ENCODE measurements at places on chromosomes 5 and 9. TPM values are rescaled to one million over a fixed set of nuclear protein-coding genes. Genes with fewer than 3 reads are reported as not detected.

FAM169A gene
- total RNA-seq: not detected

CFAP77 gene
- total RNA-seq: not detected

DNA sequence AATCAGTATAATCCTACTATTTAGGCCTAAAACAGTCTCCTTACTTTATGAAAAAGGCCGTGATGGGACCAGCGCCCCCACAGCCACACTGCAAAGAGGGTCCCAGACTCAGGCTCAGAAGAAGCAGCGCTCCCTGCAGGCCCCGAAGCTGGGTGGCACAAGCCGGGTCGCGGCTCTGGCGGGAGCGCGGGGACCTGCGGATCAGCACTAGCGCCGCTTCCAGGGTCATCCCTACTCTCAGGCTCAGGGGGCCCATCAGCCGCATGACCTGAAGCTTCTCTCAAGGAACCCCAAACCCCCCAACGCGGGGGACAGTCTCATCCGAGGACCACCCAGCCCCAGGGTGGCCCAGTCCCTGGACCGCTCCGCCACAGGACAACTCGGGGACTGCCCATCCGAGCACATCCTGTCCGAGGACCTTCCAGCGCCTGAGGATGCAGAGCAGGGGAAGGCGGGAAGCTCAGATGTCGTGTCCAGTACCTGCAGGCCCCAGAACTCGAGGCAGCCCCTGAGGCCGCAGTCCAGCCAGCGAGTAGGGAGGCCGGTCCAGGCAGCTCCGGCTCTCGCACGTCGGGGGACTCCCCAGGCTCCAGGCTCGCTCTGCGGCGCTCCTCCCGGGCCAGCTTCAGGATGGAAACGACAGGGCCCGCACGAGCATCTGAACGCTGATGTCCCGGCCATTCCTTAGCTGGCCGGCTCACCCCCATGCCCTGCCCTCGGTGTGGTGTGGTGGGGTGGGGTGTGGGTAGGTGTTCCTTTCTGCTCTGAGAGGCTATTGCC lies 32.4 kb upstream of the CDK20 start:
- no peaks in the 10 kb centered on the region for H3K36me3 ChIP-seq
- H3K27me3 ChIP-seq: no peaks in the 10 kb centered on the region
- no peak overlapping the region for H3K27ac ChIP-seq
- no peak overlapping the region for H3K4me3 ChIP-seq
- DNase-seq: no peak
- H3K4me1 ChIP-seq: no peaks in the 10 kb centered on the region

DNA sequence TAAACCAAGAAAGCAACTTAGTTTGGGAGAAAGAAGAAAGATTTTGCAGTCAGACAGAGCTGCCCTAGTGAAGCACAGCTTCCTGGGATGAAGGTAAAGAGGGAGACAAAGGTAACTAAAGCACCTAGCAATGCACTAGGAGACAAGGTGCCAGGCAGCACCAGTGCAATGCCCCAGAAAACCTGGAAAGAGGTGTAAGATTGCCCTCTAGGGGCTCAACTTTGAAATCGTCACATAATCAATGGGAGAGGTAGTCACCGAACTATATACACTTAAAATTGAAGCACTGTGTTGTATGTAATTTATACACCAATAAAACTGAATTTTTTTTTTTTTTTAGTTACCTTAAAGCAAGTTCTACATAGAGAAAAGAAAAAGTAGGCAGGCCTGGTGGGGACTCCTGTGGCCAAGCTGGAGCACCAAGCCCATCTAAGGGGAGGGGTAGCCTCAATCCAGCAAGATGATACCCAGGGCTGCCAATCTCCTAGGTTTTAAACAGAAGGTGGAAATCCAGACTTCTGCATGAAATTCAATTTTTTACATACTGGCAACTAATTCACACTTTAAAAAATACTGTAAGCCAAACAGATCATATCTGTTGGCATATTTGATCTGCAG lies 48.2 kb downstream of the CDK5RAP2 start:
- peaks cover 89% of the 10 kb centered on the region for H3K36me3 ChIP-seq
- no peak for DNase-seq
- no peaks in the 10 kb centered on the region for H3K27me3 ChIP-seq
- no peaks in the 10 kb centered on the region for H3K4me1 ChIP-seq

GRCh38 chr9:116479056-116479544 lies 208.0 kb upstream of the TRIM32 start:
- H3K4me1 ChIP-seq: no peaks in the 10 kb centered on the region
- H3K27me3 ChIP-seq: no peaks in the 10 kb centered on the region
- no peak for DNase-seq
- no peaks in the 10 kb centered on the region for H3K36me3 ChIP-seq
- no peak overlapping the region for H3K4me3 ChIP-seq

- H3K4me1 ChIP-seq: no peaks in the 10 kb centered on the region
- no peak for DNase-seq
- no peak overlapping the region for H3K4me3 ChIP-seq
- H3K36me3 ChIP-seq: no peaks in the 10 kb centered on the region
- no peaks in the 10 kb centered on the region for H3K27me3 ChIP-seq
Observed at GRCh38 chr5:14547666-14548065, 33.9 kb upstream of the OTULINL start.
